ENCODE measurements at places on chromosomes 11 and 22.
A peak's percentile ranks its signal among the peaks of the same experiment; 100 is the strongest.

DNA sequence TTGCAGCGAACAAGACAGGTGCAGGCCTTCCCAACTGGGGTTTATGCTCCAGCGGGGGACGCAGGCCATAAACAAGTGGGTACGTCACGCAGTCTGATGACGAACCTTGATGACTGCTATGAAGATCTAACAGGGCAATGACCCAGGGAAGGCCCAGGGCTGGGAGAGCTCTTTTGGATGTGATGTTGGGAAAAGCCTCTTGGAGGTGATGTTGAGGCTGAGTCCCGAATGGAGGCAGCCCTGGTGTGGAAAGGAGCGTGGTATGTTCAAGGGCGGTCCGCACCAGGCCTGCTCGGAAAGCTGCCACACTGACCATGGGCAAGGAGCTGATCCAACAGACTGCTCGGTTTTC, 5.8 kb downstream of the FADS2 start:
- DNase-seq = no peak

DNA sequence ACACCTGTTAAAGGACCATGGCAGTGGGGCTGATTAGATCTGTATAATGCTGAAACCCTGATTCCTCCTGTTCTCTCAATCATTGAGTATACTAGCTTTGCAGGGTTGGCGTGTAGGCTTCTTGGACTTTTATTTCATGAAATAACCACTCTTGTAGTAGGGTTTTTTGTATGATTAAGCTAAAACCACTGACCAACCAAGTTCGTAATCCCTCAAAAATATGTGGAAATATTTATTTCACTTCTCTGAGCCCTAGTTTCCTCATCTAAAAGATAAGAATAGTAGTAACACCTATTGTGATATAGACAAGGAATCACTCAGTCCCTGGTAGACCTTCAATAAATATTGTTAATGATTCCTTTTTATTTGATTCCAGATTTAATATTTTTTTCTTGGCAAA, 4.2 kb downstream of the API5 start:
- no peak for DNase-seq

DNA sequence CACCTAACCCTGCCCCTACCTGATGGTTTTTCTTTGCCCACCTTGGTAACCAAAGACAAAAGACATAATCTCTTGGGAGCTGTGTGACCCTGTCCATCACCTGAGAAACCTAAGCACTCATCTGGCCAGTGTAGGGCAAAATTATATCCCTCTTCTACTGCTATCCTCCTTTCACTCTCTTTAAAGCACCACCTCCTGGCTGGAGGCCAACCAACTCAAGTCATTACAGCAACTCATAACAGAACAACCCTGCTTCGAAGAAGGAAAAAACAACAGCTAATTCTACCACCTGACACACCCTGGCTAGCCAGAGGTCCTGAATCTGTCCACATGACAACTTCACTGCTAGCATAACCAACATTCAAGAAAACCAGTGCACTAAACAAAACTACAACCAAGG, 45.5 kb downstream of the GAS2 start:
- no peak for DNase-seq

GRCh38 chr22:49483281-49483870, 344.3 kb downstream of the BRD1 start:
- DNase-seq = no peak

GRCh38 chr11:13149991-13150390, 127.6 kb upstream of the BMAL1 start:
- DNase-seq = no peak

DNA sequence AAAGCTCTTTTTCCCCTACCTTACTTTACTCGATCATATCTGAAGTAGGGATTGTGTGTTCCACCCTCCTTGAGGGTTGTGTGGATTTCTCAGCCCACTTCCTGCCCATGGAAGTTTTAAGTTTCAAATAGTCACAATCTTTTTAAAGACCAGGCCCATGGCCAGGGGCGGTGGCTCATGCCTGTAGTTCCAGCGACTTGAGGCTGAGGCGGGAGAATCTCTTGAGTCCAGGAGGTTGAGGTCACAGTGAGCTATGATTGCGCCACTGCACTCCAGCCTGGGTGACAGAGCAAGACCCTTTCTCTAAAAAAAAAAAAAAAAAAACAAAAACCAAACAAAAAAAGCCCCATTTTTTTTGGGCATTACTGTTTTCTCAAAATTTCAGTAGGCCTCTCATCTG, 36.3 kb upstream of the LRRC10B start:
- DNase-seq = no peak

GRCh38 chr11:36305047-36305446, 9.0 kb downstream of the PRR5L start:
- DNase-seq = no peak

GRCh38 chr11:45147891-45148675, 1.6 kb downstream of the PRDM11 start:
- no peak for DNase-seq

DNA sequence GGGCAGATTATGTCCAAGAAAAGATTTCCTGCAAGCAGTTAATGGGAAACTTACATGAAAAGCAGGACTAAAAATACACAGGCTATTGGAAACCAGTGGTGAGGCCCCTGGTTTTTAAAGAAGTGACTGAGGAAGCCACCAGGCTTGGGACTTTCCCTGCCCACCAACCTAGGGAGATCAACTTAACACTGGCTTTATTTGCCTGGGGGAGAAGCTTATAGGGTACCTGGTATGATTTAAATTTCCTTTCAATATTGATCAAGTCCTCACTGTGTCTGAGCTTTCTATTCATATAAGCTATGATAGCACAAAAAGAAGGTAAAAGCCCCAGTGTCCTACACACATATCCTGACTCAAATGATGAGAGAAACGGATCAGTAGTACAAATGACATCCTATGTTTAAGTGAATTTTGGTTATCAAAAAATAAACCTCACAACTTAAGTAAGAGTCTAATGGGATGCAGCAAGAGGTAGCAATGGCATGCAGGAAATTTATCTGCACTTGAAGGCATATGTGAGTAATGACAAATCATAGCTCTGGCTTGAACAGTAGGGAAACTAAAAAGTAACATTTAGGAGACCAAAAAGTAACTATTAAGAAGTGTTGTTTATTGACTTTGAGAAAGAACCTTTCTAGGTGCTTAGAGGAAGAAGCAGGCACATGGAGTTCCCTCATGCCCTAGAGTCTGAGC, 85.3 kb downstream of the GAB2 start:
- no peak for DNase-seq

DNA sequence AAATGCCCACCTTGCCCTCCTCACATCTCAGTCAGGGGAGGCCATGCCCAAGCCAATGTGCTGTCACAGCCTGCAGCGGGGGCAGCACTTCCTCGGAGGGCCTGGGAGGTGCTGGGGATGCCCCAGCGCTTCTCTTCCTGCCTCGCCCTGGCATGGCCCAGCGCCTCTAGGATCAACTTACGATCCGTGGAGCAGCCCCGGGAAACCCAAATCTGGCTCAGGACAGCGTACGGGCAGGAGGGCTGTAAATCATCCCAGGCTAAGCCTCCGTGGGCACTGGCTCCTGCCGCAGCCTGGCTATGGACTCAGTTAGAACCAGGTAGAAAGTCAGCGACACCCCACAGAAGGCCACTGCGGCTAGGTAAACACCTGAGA, 60.9 kb upstream of the EMID1 start:
- no peak for DNase-seq

DNA sequence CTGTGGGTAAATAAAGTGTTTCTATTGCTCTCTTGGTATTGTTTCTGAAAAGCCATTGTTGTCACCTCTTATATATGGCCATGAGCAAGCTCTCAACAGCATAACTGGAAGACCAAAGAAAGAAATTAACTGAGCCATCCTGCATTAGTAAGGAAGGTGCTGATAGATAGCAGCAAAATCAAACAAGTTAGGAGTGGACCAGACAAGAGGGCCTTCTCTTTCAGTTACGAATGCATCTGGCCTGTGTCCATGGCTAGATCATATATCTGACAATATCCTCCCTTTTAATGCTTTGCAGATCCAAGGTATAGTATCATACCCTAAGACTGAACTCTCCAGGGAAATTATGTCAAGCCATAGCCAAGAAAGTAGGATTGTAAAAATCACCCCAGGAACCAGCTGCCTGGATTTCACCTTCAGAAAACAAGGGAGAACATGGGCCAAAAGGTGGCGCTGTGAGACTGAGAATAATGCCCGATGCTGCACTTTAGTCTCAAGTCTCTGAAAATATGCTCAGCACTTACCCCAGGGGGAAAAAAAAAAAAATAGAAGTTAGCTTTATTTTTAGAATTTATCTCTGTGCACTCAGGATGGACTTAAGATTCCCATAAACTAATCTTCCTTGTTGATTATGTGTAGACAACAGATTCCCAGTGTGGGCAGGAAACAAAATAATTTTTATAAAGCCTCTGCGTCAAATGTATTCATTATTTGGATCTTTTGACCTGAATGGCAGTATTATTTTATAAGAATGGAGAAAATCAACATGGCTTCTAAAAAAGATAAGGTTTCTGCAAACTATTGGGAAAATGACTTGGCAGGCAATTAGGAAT, 415.1 kb downstream of the ETS1 start:
- peak; percentile 68 for DNase-seq

DNA sequence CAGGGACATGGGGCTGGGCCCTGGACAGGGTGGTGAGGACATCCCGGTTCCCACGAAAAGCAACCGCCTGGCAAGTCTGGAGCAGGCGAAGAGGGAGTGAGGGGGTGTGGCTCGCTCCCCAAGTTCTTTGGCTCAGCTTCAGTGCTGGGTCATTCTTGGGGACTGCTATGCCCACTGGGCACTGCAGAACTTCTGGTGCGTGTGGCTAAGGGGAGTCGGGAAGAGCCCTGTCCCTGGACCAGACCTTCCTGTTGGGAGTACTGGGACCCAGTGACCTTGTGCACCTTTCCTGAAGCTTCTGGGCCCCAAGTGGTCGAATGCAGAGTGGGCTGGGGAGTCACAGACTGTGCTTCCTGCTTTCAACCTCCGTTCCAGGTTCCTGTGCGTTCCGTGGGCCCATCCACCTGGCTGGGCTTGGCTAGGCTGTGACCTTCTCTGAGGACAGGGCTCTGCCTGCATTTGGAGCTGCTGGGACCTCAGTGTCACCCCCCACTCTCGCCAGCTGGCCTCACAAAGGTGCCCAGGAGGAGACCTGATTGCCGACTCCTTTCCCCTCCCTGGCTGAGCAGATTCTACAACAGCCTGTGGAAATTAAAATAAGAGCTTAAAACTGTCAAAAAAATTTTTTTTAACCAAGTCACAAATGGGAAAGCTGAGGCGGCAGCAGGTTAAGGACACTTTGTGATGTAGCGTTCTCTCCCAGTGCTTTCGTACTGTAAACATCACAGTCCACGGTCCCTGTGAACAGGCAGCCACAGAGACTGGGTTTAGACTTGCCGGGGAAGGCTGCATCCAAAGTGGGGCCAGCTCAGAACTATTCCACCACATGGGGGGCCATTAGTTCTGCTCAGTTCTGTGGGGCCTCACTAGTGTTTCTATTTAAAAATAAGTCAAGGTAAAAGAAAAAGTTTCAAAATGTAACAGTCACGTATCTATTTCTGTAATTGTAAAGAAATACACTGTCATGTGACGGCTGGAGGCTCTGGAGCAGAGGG, 63.8 kb upstream of the WNT7B start:
- no peak for DNase-seq

GRCh38 chr11:36308577-36308976, 12.5 kb downstream of the PRR5L start:
- DNase-seq = no peak

GRCh38 chr11:9662273-9662672, 1.6 kb upstream of the SWAP70 start:
- no peak for DNase-seq

GRCh38 chr11:64876229-64876750, 2.1 kb downstream of the EHD1 start:
- no peak for DNase-seq

DNA sequence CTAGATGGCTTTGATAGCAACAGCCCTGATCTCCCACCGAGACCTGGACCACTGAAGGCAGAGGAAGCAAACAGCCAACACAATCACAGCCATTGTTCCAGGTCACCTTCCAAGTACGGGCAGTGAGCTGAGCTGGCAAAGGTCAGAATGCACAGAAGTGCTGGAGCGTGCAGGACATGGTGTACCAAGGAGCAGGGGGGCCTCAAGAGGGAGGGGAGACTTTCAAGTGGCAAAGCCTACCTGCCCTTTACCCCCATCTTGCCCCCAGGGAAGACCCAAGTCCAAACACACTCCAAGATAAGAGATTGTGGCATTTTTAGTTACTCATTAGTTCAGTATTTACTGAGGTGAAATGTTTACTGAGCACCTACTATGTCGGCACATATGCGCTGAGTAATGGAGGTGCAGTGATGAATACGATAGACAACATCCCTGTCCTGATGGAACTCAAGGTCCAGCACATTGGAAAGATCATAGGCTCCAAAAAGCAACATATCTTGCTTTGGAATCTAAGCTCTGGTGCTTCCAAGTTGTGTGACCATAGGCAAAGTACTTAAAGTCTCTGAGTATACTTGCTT, 26.0 kb upstream of the TTC12 start:
- no peak for DNase-seq

- no peak for DNase-seq
These were observed 8.0 kb upstream of the CAVIN3 start for GRCh38 chr11:6328321-6328720.

DNA sequence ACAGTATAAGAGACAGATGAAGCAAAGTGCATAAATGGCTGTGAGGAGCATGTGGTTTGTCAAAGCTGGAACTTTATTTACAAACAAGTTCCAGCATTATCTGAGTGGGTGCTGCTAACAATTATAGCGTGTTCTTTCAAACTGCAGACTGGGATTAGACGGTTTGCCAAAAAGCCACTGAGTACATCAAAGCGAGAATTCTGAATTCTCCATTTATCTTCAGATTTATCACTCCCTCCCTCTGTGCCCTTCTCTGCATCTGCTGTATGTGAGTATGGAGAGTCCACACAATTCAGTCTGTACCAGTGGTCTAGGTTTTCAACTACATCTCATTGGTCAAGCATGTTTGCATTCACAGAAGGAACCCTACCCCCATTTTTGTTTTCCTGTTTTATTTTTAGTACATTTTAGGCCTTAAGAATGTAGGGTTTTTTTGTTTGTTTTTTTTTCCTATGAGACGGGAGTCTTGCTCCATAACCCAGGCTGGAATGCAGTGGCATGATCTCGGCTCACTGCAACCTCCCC, 18.1 kb upstream of the INCENP start:
- no peak for DNase-seq

GRCh38 chr11:47998733-47999359, 18.5 kb downstream of the PTPRJ start:
- no peak for DNase-seq

- DNase-seq = no peak
These were observed 1461.6 kb downstream of the BRD1 start for GRCh38 chr22:48366056-48366455.

DNA sequence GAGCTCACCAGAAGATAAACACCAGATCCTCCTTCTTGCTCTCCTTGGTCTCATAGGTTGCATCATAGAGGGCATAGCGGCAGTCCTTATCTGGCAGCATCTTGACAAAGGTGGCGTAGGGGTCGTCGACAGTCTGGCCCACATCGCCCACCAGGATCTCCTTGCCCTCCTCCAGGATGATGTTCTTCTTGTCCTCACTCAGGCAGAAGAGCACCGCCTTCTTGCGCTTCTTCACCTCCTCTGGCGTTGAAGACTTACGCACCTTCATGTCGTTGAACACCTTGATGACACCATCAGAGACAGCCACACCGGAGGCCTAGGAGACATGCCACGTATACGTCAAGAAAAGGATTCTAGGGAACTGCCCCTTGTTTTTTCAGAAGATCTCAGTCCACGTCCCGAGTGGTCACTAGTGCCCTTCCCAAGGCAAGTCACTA, 2.0 kb downstream of the CFL1 start:
- no peak for DNase-seq

Data from stimulated activated CD8-positive, alpha-beta memory T cell treated with anti-CD3 and anti-CD28 coated beads, Interleukin-2, amount 100 ng/mL, for 1 hour (primary cell).